HS-27A (cell line): ENCODE measurements at places on chromosomes 3 and 15.
A peak's percentile ranks its signal among the peaks of the same experiment; 100 is the strongest.

- no peak for DNase-seq
Measured at GRCh38 chr3:133271539-133271938, 128.3 kb upstream of the BFSP2 start.

DNA sequence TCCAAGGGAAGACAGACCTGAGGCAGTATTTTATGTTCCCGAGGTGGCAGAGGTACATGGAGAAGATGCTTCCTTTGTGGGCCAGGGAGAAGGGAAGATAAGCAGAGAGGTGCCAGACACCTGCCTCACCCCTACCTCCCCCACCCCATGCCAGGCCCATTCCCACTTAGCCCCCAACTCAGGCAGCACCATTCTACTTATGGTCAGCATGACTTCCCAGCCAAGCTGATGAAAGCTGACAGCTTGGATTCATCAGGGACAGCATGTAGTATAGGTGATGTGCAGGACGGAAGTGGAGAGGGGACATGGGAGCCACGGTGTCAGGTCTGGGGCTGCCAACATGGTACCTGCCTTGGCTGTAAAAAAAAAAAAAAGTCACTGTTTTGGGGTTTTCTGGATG lies 57.5 kb upstream of the CSPG4 start:
- DNase-seq = no peak

- DNase-seq = no peak
Measured at GRCh38 chr3:113140876-113141275, 70.5 kb upstream of the BOC start.

DNA sequence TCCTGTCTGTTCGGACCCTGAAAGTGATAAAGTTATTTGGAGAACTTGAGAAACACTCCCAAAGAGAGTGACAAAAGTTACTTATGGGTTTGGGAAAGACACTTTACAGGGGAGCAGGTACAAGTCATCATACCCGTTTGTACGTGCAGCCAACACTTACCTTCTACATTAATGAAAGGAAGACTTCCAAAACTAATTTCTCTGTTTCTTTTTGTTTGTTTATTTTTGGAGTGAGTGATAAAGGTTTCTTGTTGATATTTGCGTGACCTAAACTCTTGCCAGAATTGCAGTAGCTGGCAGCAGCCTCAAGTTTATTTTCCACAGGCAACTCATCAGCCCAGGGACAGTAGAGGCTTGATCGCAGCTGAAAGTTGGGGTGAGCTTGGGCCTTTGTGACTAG lies 8.4 kb downstream of the ABHD2 start:
- DNase-seq = no peak

GRCh38 chr15:33234020-33234461 lies 39.5 kb upstream of the FMN1 start:
- DNase-seq = no peak

GRCh38 chr15:83285284-83285978 lies 967 bp upstream of the BNC1 start:
- DNase-seq = no peak

- no peak for DNase-seq
Measured at GRCh38 chr15:51089699-51090453, 4.8 kb downstream of the TNFAIP8L3 start.

GRCh38 chr15:40931300-40932142 lies 2.4 kb downstream of the DLL4 start:
- no peak for DNase-seq

DNA sequence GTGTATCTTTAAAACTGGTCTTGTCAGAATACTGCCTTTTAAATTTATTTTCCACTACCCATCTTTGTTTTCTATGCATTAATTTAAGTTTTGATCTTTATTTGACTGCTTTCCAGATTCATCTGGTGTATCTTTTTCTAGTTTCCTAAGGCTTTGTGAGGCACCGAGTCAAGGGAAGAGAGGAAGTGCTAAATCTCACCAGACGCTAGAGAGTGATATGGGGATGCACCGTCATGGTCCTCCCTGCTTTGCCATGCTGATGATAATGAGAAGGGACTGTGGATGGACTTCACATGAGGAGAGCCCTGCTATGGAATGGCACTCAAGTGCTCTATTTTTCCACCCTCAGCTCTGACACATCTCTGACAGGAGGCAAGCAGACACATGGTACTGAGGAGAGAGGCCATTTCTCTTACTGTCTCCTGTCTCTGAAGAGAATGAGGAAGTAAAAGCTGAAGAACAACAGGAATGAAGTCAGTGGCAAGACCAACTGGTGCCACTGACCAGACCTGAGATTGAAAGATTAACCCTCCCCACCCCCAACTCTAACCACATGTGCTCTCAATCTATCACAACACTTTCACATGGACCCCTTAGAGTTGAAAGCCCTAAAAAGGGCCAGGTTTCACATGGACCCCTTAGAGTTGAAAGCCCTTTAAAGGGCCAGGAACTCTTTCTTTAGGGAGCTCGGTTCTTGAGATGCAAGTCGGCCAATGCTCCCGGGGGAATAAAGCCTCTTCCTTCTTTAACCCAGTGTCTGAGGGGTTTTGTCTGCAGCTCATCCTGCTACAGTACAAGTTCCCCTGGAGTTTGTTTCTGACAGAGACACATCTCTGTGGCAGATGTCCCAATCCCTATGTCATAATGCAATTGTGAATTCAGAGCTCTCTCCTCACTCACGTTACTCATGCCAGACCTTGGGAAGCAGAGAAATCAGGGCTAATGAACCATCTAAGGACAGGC lies at the start of gene IQCF2:
TSS of gene IQCF2 (plus strand) at position 913 of the 963 bp plus-strand sequence. CDS start 52 bp downstream, outside the sequence.
- no peak for DNase-seq

- DNase-seq = no peak
Measured at GRCh38 chr15:49168016-49168415, 2.0 kb upstream of the GALK2 start.

DNA sequence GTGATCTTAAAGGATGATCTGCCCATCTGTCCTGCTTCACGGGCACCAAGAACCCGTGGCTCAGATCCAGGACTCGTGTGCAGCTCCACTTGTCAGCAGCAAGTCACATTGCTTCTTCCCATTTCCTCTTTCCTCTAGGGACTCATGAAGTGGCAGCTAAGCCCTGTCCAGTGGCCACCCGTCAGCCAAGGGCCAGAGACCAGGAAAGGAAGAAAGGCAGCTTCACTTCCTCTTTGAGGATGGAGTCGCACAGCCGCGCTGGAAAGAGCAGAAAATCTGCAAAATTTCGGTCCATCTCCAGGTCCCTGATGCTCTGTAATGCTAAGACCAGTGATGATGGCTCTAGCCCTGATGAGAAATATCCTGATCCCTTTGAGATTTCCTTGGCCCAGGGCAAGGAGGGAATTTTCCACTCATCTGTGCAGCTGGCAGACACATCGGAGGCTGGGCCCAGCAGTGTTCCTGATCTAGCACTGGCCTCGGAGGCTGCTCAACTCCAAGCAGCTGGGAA lies 28.5 kb downstream of the IL16 start:
- DNase-seq = no peak

GRCh38 chr3:62922326-62922725 lies 47.1 kb upstream of the CADPS start:
- no peak for DNase-seq

DNA sequence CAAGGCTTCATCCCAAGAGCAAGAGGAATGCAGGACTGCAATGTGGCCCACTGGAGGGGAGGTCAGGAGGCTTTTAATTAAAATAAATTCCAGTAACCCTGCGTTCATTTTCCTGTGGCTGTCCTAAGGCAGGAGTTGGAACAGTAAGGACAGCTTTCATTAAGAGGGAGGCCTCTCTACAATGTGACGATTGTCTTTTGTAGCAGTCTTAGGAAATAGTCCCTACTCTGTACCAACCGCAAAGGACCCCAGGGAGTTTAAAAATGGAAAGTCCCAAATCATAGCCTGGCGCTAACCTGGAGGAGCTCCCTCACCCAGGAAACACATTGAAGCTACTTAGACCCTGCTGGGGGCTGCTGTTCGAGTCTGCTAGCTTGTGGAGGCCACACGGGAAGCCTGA lies 62.8 kb downstream of the SYNM start:
- DNase-seq = no peak

DNA sequence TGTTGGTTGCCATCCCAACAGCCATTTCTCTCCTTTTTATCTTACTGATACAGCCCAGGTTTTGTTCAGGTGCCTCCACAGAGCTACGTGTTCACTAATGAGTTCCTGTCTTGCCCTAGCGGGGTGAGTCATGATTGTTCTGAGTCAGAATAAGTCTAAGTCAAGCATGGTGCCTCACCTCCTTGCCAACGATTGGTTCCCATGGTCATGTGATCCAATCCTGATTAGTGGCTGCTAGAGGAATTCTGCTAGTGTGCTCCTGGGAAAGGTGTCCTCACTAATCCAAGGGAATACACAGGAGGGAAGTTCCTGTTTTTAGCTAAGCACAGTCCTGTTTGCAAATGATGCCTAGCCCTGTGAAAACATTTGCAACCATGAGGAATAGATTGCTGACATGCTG lies 99.8 kb downstream of the NSUN3 start:
- DNase-seq = peak; percentile 53

- DNase-seq = no peak
Measured at GRCh38 chr15:68498076-68498475, 66.1 kb upstream of the ITGA11 start.

- DNase-seq = no peak
Measured at GRCh38 chr3:161413127-161413854, 42.0 kb upstream of the SPTSSB start.

DNA sequence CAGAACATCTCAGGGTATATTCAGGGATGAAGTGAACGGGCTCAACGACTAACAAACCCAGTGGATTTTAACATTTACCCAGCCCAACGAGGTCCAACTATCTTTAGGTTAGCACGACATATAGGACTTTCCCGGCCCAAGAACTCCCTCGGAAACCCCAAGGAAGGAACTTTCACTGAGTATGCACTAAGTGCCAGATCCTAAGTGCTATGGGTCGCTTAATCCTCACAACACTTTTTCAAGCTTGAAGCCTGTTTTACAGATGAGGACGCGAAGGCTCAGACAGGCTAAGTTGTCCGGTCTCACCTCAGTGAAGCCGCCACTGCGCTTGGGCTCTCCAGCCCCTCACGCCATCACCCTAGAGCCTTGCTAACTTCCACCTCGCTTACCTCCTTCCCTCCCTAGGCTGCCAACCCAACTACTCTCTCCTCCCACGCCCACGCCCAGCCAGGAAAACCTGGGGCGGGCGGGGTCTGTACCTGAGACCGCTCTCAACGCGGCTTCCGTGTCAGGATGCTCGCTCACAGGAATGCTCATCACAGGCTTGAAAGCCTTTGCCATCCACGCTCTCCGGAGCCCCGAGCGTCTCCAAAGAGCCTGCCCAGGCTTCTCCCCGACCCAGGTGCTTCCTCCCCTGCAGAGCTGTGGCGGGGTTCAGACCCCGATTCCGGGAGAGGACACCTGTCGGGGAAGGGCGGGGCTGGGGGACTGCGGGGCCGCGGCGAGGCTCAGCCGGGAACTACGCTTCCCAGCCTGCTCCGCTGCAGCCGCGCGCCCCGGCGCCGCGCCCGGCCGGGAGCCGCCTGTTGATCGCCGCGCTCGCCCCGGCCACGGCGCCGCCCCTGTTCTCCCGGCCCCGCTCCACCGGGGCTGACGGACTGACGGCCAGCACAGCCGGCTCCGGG lies at the start of gene TMOD2:
TSS of gene TMOD2 (plus strand) at position 806 of the 905 bp plus-strand sequence. CDS start 14,845 bp downstream, outside the sequence.
- no peak for DNase-seq

GRCh38 chr3:122786066-122786465 lies 7.6 kb downstream of the HSPBAP1 start:
- DNase-seq = no peak

GRCh38 chr3:41872157-41872556 lies 89.7 kb downstream of the ULK4 start:
- no peak for DNase-seq

DNA sequence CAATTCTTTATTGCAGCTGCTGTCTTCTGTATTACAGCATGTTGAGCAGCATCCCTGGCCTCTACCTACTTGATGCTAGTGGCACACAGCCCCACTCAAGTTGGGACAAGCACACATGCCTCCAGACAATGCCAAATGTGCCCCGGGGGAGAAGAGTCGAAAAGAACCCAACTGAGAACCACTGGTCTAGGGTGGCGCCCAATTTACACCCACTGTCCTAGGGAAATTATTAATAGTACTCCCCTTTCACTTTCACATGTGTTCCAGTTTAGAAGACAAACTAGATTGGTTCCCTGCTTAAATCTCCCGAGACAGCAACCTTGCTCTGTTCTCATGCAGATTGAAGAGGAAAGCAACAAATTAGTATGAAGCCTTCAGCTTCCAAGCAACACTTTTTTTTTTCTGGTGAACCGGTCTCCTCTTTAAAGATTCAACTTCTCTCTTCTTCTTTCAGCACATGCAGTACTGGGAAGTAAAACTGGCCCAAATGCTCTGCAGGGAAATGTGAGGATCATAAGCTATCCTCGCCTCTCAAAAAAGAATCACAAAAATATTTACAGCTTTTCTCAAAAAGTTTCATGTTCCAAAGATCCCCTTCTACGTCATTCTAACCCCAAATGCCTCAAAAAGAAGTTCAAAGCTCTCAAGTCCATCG lies 823.9 kb upstream of the CFAP20DC start:
- DNase-seq = no peak

- no peak for DNase-seq
Measured at GRCh38 chr15:66673410-66674322, 28.4 kb upstream of the SMAD6 start.

DNA sequence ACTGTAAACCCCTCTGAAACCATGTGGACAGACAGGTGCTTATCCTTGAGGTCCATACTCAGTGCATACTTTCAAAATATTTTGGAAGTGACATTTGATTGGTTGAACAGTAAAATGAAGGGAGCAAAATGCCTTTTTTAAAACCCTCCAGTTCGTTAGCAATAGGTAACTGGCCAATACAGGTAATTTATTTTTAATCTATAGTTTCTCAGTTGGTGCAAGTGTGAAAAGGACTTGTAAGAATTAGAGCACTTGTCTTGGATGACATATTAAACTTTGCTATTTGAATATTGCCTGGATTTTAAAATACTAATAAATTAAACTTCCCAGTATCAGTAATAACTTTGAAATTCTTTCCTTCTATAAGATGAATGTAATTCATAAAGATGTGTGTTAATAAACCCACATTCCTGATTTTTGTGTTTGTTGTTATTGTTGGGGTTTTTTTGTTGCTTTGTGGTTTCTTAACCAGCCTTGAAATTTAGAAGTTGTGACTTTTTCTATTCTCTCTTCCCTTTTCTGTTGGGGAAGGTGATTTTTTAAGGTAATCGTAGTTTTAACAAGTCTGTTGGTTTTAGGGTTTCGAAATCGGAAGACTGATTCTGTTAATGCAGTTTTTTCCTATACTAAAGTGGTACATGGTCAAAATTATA lies 90.0 kb downstream of the STT3B start:
- no peak for DNase-seq
